Thoracic aorta (tissue), 2 donors: ENCODE measurements at places on chromosomes 16 and 17.

DNA sequence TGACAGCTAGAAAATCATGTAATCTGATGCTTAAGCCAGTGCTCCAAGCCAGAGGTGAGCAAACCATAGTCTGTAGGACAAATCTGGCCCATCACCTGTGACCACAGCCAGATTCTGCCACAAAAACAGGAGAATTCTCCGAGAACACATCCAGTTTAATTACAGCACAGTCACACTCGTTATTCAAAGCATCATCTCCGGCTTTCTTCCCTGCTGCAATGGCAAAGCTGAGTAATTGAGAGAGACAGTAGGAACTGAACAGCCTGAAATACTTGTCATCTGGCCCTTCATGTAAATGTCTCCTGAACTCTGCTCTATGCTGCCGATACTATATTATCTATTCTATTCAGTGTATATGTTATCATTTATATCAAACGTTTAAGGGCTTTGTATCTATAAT lies 121.4 kb upstream of the FOXF1 start:
- no peaks in the 10 kb centered on the region for H3K4me1 ChIP-seq
- H3K27me3 ChIP-seq: no peaks in the 10 kb centered on the region
- no peak overlapping the region for H3K4me3 ChIP-seq
- H3K27ac ChIP-seq: no peak overlapping the region
- DNase-seq: no peak

- H3K27ac ChIP-seq: no peak overlapping the region
- H3K27me3 ChIP-seq: no peaks in the 10 kb centered on the region
- no peaks in the 10 kb centered on the region for H3K4me1 ChIP-seq
- H3K4me3 ChIP-seq: no peak overlapping the region
- DNase-seq: no peak
Observed at GRCh38 chr17:17528696-17529652, 32.8 kb upstream of the RASD1 start.

GRCh38 chr17:73976147-73976546 lies 227.3 kb upstream of the RPL38 start:
- H3K4me1 ChIP-seq: no peaks in the 10 kb centered on the region
- no peak overlapping the region for H3K27ac ChIP-seq
- H3K27me3 ChIP-seq: no peaks in the 10 kb centered on the region
- no peak for DNase-seq
- no peaks in the 10 kb centered on the region for H3K36me3 ChIP-seq

GRCh38 chr16:79865918-79866317 lies 265.4 kb upstream of the MAF start:
- no peaks in the 10 kb centered on the region for H3K4me1 ChIP-seq
- no peak overlapping the region for H3K4me3 ChIP-seq
- no peaks in the 10 kb centered on the region for H3K36me3 ChIP-seq
- no peak overlapping the region for H3K27ac ChIP-seq

DNA sequence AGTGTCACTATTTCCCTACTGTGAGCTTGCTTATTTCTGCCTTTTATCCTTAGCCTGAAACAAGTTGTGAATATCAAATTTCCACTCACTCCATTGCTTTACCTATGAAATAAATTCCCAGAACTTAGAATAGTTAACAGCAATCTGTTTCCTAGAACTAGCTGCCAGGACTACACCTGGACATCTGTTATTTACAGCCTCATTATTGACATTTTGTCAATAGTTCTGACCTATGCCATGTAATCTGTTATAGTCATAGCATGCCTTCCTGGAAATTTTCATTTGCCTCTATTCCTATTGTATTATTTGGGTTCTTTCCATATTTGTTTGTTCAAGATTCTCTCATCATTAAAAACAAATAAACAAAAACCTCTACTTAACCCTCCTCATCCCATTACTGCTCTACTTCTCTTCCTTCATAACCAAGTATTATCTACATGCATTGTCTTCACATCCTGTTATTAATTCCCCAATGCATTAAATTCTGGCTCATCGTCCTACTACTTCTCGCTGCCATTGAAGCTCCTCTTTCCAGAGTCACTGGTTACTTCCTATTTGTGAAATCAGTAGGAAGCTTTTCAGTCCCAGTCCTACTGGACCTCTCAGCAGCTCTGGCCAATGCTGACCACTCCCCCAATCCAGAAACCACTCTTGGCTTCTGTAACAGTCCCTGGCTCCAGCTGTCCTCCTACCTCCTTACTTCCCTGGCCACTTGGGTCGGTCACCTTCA lies 55.3 kb downstream of the PIGL start:
- DNase-seq: no peak
- H3K4me1 ChIP-seq: no peaks in the 10 kb centered on the region
- H3K4me3 ChIP-seq: no peak overlapping the region
- no peak overlapping the region for H3K27ac ChIP-seq
- no peaks in the 10 kb centered on the region for H3K27me3 ChIP-seq
- no peaks in the 10 kb centered on the region for H3K36me3 ChIP-seq
